ENCODE measurements at places on chromosomes 5 and 9. TPM values are rescaled to one million over a fixed set of nuclear protein-coding genes. Genes with fewer than 3 reads are reported as not detected.

The SLC36A3 gene
- total RNA-seq, result not detected

The ANXA2R gene
- total RNA-seq, result 29.3 TPM

DNA sequence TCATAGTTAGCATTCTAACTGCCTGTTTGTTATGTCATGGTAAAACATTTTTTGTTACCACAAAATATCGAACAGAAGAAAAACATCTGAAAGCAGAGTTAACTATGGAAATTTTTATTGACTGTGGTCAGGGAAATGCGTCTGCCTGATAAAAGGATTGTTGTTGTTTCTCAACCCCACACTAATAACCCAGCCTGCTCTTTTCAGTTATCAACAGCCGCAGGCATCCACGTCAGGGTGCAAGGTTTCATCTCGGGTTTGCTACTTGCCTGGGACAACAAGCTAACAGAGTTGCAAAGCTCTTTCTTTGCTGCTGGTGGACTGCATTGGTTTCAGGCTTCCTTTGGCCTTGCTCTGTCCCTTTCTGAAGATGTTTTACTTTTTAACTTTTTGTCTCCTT is 969.2 kb downstream of the CDH18 start:
- H3K27me3 ChIP-seq, result no peaks in the 10 kb centered on the region
- DNase-seq, result no peak
- no peaks in the 10 kb centered on the region for H3K36me3 ChIP-seq
- no peaks in the 10 kb centered on the region for H3K4me1 ChIP-seq
- no peak overlapping the region for H3K4me3 ChIP-seq

DNA sequence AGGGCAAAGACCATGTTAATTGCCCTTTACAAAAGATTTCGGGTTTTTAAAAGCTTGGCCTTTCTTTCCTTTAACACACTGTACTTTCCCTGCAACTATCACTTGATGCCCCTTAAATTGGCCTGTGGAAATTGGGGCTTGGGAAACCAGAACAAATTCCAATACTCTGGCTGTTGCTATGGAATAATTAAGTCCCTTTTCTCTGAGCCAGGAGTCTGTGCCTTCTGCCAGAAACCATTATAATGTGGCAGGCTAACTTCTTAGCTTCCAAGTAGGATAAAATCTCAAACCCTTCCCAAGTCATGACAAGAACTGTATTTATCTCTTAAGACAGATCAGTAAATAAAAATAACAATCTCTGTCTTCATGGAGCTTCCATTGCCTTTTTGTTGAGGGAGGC is 1.1 kb upstream of the SPINK1 start:
- H3K27ac ChIP-seq, result no peak overlapping the region
- no peaks in the 10 kb centered on the region for H3K4me1 ChIP-seq
- no peak overlapping the region for H3K4me3 ChIP-seq
- H3K36me3 ChIP-seq, result no peaks in the 10 kb centered on the region

GRCh38 chr9:111854799-111855198 is 41.8 kb upstream of the UGCG start:
- no peaks in the 10 kb centered on the region for H3K36me3 ChIP-seq
- H3K27me3 ChIP-seq, result no peaks in the 10 kb centered on the region
- H3K4me1 ChIP-seq, result no peaks in the 10 kb centered on the region
- no peak overlapping the region for H3K27ac ChIP-seq

- no peak for DNase-seq
- no peak overlapping the region for H3K4me3 ChIP-seq
Measured at GRCh38 chr9:92614763-92615461, 55.0 kb downstream of the IPPK start.

Data from activated CD8-positive, alpha-beta T cell treated with anti-CD3 and anti-CD28 coated beads, Interleukin-2, amount 10 ng/mL, durations not matched to agents 7 days and 5 days (primary cell).